ENCODE measurements at places on chromosomes 16 and 17. TPM values are rescaled to one million over a fixed set of nuclear protein-coding genes. Genes with fewer than 3 reads are reported as not detected.

Gene OTOP3
- not detected for total RNA-seq

DNA sequence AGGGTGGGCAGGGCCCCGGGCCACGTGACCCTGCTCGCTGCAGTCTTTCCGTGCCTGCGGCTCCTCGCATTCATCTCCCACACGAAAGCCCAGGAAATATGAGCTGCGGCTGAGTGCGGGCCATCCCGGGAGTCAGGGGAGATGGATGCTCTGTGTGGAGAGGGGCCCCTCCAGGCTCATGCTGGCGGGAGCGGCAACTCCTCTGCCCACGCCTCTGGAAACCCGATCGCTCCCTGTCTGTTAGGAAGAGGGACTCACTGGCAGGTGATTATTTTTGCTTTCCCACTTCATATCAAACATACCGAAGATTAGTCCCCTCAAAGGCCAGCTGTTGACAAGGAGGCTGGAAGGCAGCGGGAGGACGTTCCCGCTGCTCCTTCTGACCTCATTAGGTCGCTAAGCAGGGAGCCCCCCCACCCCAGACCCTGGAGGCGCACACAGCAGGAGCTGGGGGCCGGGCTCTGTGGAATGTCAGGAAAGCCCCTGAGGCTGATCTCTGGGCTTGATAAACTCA is 228.5 kb downstream of the FOXL1 start:
- no peaks in the 10 kb centered on the region for H3K4me1 ChIP-seq
- peaks cover 6% of the 10 kb centered on the region for H3K27me3 ChIP-seq
- H3K4me3 ChIP-seq = no peak overlapping the region
- no peak overlapping the region for H3K27ac ChIP-seq
- no peaks in the 10 kb centered on the region for H3K36me3 ChIP-seq

Gene MMP25
- total RNA-seq = 0.11 TPM

Gene FADS6
- total RNA-seq = not detected

DNA sequence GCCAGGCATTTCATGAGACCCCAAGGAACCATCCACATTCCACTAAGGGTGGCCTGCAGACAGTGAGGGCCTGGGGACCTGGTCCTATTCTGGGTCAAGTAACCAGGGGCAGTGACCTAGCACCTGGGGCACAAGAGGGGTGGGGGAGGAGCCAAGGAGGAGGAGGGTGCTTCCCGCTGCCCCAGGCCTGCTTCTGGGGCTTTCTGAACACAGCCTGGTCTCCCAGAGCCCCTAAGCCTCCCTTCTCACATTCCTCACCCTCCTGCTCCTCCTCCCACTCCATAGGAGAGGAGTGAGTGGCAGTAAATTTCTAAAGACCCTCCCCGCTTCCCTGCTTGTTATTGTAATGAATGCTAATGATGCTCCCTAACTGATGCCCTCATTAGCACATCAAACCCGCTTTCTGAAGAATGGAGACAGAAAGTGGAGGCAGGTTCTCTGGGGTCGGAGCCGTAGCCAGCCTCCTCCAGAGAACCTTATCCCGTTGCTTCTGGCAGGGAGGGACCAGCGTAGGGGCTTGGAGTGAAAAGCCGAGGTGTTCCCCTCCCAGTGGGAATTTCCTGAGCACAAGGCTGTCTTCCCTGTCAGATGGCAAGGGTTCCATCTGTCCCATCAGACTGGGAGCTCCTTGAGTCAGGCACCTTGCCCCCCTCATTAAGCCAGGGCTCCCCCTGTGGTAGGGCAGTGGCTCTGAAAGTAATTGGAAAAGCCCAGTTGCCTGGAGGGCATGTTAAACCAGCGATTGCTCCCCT is 3.7 kb upstream of the SRCIN1 start:
- no peaks in the 10 kb centered on the region for H3K36me3 ChIP-seq
- peaks cover 30% of the 10 kb centered on the region for H3K4me1 ChIP-seq
- H3K27ac ChIP-seq = no peak overlapping the region
- no peak overlapping the region for H3K4me3 ChIP-seq

DNA sequence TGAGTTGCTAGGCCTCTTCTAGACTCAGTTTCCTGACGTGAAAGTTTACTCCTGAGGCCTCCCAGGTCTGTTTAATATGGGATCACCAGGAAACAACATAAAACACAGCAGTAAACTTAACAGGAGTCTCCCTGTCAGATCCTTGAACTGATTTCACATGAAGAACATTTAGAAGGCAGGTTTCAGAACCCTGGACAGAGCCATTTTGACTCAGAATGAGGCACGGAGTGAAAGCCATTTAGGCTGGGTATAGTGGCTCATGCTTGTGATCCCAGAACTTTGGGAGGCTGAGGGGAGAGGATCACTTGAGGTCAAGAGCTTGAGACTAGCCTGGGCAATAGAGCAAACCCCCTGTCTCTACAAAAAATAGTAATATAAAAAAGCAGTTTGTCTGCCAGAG is 289.1 kb downstream of the CA10 start:
- no peaks in the 10 kb centered on the region for H3K4me1 ChIP-seq
- DNase-seq = no peak
- no peak overlapping the region for H3K4me3 ChIP-seq
- no peaks in the 10 kb centered on the region for H3K27me3 ChIP-seq
- no peak overlapping the region for H3K27ac ChIP-seq

DNA sequence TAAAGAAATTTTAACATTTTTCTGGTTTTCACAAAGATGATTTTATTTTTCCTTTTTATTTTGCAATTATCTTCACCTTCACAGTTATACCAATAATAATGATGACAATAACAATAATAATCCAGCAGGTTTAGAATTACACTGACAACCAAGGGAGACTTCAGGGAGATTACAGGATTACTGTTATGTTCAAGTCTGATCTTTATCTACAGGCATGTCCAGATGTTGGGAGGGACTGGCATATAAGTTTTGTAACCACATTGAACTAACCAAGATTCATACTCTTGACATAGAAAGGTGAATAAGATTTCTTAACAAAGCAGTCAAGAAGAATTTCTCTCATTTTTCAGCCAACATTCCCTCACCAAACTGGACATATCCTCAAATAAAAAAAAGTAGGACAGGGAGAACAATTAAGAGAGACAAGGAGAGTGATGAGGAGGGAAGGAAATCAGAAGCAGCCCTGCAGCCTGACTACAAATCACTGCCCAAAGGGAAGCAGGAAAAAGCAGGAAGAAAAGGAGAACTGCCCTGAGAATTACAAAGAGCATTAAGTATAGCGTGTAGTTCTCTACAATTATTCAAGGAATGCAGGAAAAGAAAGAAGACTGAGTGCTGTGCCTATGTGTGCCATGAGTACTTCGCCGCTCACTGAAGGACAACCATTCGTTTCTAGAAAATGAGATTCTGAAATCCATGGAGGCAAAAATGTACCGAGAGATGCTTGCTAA is 155.7 kb upstream of the C17orf78 start:
- H3K4me1 ChIP-seq = no peaks in the 10 kb centered on the region
- H3K4me3 ChIP-seq = no peak overlapping the region
- peaks cover under 1% of the 10 kb centered on the region for H3K36me3 ChIP-seq

DNA sequence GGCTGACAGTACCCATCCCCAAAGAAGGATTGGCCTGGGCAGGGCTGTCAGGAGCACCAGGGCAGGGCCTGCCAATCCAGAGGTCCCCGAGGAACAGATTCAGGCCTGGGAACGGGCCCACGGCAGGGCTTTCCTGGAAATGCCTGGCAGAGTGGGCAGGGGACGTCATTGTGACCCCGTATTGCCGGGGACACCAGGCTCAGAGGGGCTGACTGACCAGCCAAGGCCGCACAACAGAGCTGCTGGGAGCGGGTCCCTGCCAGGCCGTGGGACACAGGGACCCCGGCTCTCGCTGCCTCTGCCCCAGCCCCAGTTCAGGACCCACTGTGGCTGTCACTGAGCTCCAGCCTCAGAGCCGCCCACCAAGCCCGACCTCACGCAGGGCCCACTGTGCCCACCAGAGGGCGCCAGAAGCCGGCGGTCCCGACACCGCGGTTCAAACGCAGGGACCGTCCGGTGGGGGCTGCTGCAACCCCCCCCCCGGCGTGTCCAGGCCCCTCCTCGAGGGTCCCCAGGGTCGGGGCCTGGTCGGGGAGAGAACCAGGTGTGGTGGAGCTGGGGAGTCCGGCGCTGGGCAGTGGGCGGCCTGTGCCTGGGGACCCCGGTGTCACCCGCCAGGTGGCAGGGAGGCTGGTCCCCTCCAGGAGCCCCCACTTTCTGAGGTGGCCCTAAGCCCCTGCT is 15.2 kb upstream of the SSTR5 start:
- no peak overlapping the region for H3K4me3 ChIP-seq
- peaks cover 91% of the 10 kb centered on the region for H3K27me3 ChIP-seq
- DNase-seq = no peak
- H3K4me1 ChIP-seq = no peaks in the 10 kb centered on the region
- H3K36me3 ChIP-seq = no peaks in the 10 kb centered on the region

- H3K27me3 ChIP-seq = peaks cover 12% of the 10 kb centered on the region
- DNase-seq = no peak
- H3K4me1 ChIP-seq = no peaks in the 10 kb centered on the region
- no peak overlapping the region for H3K4me3 ChIP-seq
- H3K36me3 ChIP-seq = no peaks in the 10 kb centered on the region
- H3K27ac ChIP-seq = no peak overlapping the region
Measured at GRCh38 chr17:78557598-78558039, 19.6 kb downstream of the DNAH17 start.

- no peak overlapping the region for H3K27ac ChIP-seq
- no peaks in the 10 kb centered on the region for H3K4me1 ChIP-seq
- DNase-seq = no peak
- no peak overlapping the region for H3K4me3 ChIP-seq
- no peaks in the 10 kb centered on the region for H3K27me3 ChIP-seq
Measured at GRCh38 chr17:34683390-34683789, 104.0 kb downstream of the TMEM132E start.

GRCh38 chr17:27466743-27467375 is 10.6 kb downstream of the KSR1 start:
- no peaks in the 10 kb centered on the region for H3K36me3 ChIP-seq
- no peak overlapping the region for H3K4me3 ChIP-seq
- no peaks in the 10 kb centered on the region for H3K27me3 ChIP-seq
- peaks cover 16% of the 10 kb centered on the region for H3K4me1 ChIP-seq

DNA sequence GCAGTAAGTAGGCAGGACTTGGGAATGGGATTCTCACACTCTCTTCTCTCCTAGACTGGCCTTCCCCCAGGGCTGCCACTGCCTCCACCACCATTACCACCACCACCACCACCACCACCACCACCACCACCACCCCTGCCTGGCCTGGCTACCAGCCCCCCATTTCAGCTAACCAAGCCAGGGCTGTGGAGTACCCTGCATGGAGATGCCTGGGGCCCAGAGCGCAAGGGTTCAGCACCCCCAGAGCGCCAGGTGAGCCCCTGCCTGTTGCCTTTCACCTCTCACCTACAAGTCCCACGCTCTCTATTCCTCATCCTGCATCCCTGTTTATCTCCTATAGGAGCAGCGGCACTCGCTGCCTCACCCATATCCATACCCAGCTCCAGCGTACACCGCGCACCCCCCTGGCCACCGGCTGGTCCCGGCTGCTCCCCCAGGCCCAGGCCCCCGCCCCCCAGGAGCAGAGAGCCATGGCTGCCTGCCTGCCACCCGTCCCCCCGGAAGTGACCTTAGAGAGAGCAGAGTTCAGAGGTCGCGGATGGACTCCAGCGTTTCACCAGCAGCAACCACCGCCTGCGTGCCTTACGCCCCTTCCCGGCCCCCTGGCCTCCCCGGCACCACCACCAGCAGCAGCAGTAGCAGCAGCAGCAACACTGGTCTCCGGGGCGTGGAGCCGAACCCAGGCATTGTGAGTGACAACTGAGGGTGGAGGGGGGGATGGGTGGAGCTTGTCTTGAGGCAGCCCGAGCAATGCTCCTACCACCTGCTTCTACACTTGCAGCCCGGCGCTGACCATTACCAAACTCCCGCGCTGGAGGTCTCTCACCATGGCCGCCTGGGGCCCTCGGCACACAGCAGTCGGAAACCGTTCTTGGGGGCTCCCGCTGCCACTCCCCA is 7.9 kb upstream of the TMEM88 start:
- H3K27me3 ChIP-seq = no peaks in the 10 kb centered on the region
- DNase-seq = no peak
- H3K27ac ChIP-seq = no peak overlapping the region
- peaks cover 64% of the 10 kb centered on the region for H3K36me3 ChIP-seq
- H3K4me1 ChIP-seq = peaks cover 47% of the 10 kb centered on the region

Gene SGCA
- 83.5 TPM for total RNA-seq

- no peak overlapping the region for H3K27ac ChIP-seq
- no peaks in the 10 kb centered on the region for H3K27me3 ChIP-seq
- H3K4me3 ChIP-seq = no peak overlapping the region
- peaks cover 22% of the 10 kb centered on the region for H3K4me1 ChIP-seq
Measured at GRCh38 chr17:9648521-9649110, 3.3 kb downstream of the USP43 start.

- peak overlapping the region; percentile 78 for H3K4me3 ChIP-seq
- H3K36me3 ChIP-seq = peaks cover 15% of the 10 kb centered on the region
- no peaks in the 10 kb centered on the region for H3K27me3 ChIP-seq
- no peak for DNase-seq
Measured at GRCh38 chr16:397736-398332, 835 bp downstream of the NME4 start.

GRCh38 chr16:30083216-30084055 is 7.6 kb downstream of the PPP4C start:
- peaks cover 4% of the 10 kb centered on the region for H3K4me1 ChIP-seq
- DNase-seq = no peak
- no peak overlapping the region for H3K4me3 ChIP-seq
- peaks cover 73% of the 10 kb centered on the region for H3K36me3 ChIP-seq
- H3K27me3 ChIP-seq = no peaks in the 10 kb centered on the region
- H3K27ac ChIP-seq = no peak overlapping the region

Gene TBC1D3C
- not detected for total RNA-seq

Gene EFCAB13
- total RNA-seq = 5.4 TPM

GRCh38 chr17:8162233-8162996 is at the start of gene VAMP2:
TSS of gene VAMP2 (minus strand) at chr17:8162948. CDS start at chr17:8162879, 69 bp downstream.
- DNase-seq = no peak
- no peaks in the 10 kb centered on the region for H3K27me3 ChIP-seq
- peak within 1 kb of the TSS; percentile 100 for H3K27ac ChIP-seq
- H3K36me3 ChIP-seq = peaks cover 27% of the 10 kb centered on the region

Gene LGALS3BP
- total RNA-seq = 106 TPM

DNA sequence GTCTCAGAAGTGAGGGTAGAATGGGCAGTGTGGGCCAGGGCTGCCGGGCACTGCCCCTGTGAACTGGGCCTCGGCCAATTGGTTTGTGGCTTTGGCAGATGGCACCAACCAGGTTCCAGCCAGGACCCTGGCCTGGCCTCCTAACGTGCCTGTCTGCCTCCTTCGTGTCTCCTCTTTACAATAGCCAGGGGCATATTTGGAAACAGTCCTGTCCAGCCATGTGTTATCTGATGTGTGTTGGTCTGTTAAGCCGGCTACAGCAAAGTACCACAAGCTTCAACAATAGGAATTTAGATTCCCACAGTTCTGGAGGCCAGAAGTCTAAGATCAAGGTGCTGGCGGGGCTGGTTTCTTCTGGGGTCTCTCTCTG is 14.6 kb downstream of the CRISPLD2 start:
- H3K4me1 ChIP-seq = peaks cover 96% of the 10 kb centered on the region
- no peaks in the 10 kb centered on the region for H3K27me3 ChIP-seq
- H3K27ac ChIP-seq = peak overlapping the region; percentile 97
- peak overlapping the region; percentile 16 for H3K4me3 ChIP-seq

Gene NOD2
- 1.2 TPM for total RNA-seq
